Activated naive CD4-positive, alpha-beta T cell treated with anti-CD3 and anti-CD28 coated beads, Interleukin-2, amount 50 U/mL, for 72 hours (primary cell): ENCODE measurements at places on chromosomes 2 and 18.

- no peak for DNase-seq
These were observed 28.4 kb downstream of the FAM237A start for GRCh38 chr2:206670531-206671319.

DNA sequence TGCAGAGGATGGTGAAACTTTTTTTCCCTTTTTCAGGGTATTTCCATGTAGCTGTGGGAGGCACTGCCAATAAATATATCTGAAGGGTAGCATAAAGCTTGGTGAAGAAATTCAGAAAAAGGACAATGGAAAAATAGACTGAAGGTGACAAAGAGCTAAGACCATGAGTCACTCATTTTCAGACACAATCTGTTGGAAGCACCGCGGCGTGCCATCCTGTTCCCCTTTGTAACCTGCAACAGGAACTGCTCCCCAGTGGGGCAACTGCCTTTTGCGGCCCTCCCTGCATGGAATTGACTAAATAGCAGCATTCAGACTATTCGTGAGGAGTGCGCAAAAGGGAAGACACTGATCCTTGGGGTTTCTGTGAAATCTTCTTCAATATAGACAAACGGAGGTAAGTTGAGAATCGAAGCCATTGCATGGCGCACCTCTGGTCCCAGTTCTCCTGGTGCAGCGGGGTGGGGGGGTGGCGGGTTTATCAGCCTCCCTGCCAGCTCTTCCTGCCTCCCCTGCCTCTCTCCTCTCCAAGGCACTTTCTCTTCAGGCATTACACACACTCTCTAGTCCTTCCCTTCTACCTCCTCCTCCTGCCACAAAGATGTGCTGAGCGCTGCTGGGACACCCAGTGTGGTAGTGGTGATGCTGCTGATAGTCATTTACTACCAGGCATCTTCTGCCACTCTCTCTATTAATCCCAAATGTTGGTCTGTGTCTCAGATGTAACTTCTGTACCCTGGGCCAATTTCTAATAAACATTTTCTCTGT is 126.2 kb upstream of the TMEM200C start:
- no peak for DNase-seq

GRCh38 chr2:10325278-10326145 is 22.8 kb downstream of the HPCAL1 start:
- no peak for DNase-seq

- DNase-seq = no peak
These were observed 72.2 kb downstream of the LNPK start for GRCh38 chr2:175929850-175930249.

DNA sequence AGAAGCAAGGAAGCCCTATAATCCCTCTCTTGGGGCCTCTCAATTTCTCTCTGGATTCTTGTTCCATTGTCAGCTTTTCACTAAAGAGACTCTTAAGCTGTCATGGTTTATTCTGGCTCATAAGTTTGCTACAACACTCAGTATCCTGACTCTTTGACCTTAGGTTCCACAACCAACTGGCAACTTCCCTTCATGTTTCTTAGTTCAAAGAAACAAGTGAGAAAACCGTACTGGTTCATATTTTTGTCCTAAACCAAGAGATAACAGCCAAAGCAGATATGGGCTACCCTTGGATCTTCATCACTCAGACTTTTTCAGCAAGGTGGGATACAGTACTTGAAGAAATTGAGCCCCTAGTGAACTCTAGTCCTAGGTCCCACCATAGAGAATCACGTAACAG is 109.9 kb upstream of the CRIM1 start:
- no peak for DNase-seq

DNA sequence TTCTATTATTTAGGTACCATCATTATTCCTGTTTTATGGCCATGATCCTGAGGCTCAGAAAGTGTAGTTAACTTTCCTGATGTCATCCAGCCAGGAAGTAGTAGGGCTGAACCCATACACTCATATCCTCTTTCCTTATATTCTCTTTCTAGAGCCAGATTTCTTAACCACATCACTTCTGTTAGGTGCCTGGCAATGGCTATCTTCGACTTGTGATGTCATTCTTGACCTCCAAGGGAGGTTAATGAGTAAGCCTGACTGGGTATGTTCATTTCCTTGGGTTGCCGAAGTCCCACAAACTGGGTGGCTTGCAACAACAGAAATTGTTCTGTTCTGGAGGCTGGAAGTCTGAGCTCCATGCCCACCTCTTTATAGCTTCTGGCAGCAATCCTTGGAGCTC is 43.4 kb downstream of the ITGB6 start:
- no peak for DNase-seq

GRCh38 chr2:207394812-207395534 is 134.8 kb upstream of the CREB1 start:
- peak; percentile 33 for DNase-seq

- DNase-seq = no peak
These were observed 17.5 kb downstream of the GNLY start for GRCh38 chr2:85711578-85712060.
